ENCODE measurements at places on chromosomes 2 and 18.

- no peak for DNase-seq
Observed at GRCh38 chr2:135815269-135815668, 21.7 kb downstream of the LCT start.

- DNase-seq, result no peak
Observed at GRCh38 chr18:2494921-2495320, 76.4 kb downstream of the METTL4 start.

GRCh38 chr2:66683599-66683998, 248.7 kb downstream of the MEIS1 start:
- DNase-seq, result no peak

GRCh38 chr18:33575451-33575850, 2.6 kb upstream of the ASXL3 start:
- no peak for DNase-seq

- no peak for DNase-seq
Observed at GRCh38 chr18:58533766-58534165, 95.1 kb downstream of the ALPK2 start.

DNA sequence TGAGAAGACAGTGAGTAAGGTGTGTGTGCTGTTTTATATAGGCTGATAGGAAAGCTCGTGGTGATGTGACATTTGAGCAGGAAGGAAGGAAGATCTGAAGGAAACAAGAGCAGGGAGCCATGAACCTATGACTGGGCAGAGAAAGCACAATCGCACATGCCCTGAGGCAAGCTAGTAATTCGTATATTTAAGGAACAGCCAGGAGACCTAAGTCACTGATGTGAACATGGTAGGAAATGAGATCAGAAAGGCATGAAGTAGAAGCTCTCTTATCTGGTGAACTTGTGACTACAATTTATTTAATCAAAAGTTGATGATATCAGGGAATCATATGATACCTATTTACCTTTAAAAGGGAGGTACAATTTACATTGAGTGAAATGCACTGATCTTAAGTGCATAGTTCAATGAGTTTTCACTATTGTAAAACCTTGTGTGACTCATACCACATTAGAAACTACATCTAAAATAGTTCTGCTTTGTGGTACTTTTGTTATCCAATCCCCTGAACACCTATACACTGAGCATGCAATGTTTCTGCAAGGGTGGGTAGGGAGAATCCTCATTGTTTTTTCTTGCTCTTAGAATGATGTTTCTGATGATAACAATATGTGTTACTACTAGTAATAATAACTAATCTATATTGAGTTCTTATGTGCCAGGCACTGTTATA, 67.5 kb downstream of the GALNT13 start:
- no peak for DNase-seq

DNA sequence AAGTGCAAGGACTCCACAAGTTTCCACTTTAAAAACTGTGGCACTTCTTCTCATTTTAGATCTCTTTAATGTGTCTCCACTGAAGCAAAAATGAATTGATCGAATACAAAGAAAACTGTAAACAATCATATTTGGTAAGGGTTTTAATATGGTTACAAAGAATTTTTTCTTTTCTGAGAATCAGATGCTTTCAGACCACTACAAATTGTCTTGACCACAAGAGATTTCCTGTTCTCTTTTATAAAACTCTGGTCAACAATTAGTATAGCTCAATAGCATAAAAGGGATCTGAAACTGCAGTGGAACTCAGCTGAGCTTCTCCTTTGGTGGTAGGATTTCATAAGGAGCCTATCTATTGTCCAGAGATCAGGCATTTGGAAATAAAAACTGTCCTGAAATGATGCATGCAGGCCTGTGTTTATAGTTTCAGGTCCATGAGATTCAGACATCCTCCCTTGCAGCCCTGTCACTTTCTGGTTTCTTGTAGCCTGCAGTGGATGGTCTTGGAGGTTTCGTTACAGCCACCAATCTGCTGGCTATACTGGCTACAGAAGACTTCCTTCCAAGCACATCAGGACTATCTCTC, 120.0 kb downstream of the DOCK10 start:
- DNase-seq, result no peak

- DNase-seq, result no peak
Observed at GRCh38 chr2:4561196-4561595, 857.8 kb downstream of the DCDC2C start.

DNA sequence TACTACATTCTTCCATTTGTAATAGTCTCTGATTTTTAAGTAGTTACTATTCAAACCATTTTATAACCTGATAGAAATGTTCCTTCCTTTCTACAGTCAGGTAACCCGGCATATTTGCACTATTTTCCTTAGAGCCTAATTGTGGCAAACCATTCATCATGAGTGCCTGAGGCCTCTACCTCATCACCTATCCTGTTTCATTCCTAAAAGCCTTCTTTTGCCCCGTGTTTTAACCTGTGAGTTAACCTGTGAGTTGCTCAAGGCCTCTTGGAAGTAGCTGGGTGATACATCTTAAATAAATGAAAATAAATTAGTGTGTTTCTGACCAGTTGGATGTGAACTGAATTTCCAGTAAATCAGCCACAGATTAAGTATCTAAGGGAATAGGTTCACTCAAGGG, 6.5 kb upstream of the KLHL29 start:
- no peak for DNase-seq

- DNase-seq, result no peak
Observed at GRCh38 chr2:97840198-97840597, 126.8 kb downstream of the ZAP70 start.

DNA sequence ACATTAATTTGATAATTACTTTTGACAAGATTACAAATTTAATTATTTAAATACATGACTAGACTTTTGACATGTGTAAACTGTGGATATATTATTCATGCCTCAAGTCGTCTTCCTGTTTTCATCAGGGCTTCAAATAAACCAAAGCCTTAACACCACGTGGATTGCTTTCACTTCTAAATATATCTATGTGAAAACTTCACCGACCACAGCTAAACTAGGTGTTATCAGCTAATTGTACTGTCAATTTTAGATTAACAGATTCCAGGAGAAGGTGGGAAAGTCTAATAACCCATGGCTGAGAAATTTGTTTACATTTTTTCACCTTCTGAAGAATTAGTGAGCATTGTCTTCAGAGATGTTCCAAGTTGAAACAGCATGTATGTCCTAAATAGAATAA, 494.7 kb upstream of the FAM98A start:
- DNase-seq, result no peak

GRCh38 chr2:6368281-6368680, 497.4 kb downstream of the CMPK2 start:
- DNase-seq, result no peak

- DNase-seq, result no peak
Observed at GRCh38 chr2:44433895-44434294, 72.1 kb downstream of the CAMKMT start.

- DNase-seq, result no peak
Observed at GRCh38 chr2:180324182-180324581, 317.1 kb upstream of the CWC22 start.

DNA sequence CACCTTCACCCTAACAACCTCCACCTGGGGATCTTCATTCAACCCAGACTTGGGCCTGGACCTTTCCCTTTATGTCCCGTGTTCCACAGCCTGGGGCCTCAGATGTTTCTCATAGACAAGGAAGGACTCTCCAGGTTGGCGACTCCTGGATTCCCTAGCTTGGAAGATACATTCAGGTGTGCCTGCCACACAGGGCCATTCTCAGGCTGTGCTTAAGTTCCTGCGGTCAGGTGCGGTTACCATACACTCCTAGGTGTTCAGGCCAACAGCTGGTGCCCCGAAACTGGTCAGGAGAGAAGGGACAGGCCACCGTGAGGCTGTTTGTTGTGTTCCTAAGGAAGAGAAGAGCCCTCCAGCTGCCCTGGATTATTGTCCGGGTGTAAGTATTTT, 15.6 kb downstream of the SLC4A3 start:
- DNase-seq, result no peak

Data from iPS-NIHi11 (cell line).